ENCODE measurements at places on chromosomes 7 and 10.

GRCh38 chr7:21160401-21160800, 267.5 kb upstream of the SP4 start:
- DNase-seq, result no peak

DNA sequence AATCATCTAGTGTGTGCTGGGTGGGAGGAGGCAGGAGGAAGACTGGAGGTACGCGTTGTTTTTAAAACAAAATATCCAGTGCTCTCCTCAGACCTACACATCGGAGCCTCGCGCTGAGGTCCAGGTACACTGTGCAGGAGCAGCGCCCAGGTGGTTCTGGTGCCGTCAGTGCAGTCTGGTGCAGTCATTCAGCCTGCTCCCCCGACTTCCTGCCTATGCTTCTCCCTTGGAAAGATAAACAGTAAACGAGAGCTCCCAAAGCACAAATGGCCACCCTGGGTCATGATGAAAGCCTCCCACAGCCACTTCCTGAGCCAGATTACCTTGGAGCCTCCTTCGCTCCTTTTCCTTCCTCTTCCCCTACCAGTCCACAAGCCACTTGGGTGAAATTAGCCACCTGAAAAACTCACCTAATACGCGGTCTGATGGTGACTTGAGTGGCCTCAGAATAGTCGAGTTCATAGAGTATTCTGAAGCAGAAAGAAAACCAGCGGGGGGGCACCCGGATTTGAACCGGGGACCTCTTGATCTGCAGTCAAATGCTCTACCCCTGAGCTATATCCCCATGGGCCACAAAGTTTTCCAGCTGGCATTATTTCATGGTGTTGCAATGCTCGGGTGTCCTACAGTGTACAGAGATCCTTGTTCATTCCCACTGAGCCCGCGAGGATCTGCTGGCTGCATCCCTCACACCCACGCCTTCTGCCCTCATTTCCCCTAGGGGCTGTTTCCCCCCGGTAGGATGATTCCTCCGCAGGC, 82.5 kb downstream of the ZNF467 start:
- DNase-seq, result no peak

DNA sequence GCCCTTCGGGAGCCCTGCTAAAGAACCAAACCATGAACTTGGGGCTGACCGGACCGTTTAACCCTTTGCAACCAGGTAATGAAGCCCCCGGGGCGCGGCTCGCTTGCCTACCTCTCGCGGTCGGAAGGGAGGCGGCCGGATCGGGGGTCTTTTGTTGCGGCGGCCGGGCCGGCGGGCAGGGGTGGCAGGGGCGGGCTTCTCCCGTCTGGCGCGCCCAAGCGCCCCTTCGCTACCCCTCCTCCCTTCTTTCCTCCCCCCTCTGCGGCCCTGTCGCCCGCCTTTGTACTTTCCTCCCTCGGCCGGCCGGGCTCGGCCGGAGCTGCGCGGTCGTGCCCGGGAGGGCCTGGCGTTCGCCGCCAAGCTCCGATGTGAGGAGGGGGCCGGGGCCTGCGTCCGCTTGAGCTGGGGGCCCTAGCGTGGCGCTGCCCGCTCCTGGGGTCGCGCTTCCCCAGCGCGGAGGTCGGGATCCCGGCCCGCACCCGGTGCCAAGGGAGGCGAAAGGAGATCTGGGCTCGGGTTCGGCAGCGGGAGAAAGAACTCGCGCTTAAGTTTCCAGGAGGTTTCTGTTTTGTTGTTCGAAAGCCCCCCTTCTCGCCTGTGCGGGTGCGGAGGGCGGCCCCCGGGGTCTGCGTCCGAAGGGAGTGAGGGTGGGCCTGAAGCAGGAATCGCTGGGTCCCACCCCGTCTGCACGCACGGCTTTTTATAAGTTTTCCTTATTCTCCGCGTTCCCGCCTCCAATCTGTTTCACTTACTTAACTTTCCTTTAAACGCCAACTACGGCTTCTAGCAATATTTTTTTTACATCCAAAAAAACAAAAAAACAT, 436.8 kb upstream of the GALNT17 start:
- DNase-seq, result no peak

- no peak for DNase-seq
Measured at GRCh38 chr7:155685070-155685790, 40.8 kb downstream of the RBM33 start.

DNA sequence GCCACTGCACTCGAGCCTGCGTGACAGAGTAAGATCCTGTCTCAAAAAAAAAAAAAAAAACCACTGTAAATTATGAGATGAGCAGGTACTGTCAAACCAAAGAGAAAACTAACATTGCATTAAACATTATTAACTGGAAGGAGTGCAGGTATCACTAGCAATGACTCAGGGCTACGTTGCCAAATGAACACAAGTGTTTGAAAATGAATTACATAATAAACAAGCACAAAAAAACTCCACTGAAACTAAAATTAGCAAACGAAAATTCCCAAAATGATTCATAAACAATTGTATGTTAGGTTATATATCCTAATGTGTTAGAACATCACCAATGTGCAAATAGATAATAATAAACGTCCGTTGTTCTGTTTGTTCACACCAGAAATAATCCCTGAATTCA, 42.8 kb downstream of the NSUN6 start:
- no peak for DNase-seq

- no peak for DNase-seq
Measured at GRCh38 chr10:133161486-133162109, 1.6 kb downstream of the KNDC1 start.

GRCh38 chr10:118753331-118754228, 1.2 kb downstream of the CACUL1 start:
- DNase-seq, result no peak

DNA sequence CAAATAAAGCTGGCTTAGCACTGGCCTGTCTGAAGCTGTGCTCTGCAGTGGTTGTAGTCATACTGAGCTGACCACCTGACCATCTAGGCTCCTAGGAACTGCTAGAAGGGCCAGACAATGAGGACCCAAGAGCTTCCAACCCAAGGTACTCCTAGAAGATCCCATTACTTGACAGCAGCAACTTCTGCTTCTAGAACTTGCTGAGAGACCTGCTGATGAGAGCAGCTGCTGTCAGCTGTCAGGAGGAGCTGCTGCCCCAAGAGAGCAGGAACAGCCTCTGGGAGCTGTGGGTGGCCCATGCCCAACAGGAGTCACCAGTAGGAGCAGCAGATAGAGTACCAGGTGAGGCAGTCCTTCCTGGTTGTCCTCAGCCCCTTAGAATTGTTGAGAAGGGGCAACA, 70.2 kb downstream of the RBM20 start:
- no peak for DNase-seq

DNA sequence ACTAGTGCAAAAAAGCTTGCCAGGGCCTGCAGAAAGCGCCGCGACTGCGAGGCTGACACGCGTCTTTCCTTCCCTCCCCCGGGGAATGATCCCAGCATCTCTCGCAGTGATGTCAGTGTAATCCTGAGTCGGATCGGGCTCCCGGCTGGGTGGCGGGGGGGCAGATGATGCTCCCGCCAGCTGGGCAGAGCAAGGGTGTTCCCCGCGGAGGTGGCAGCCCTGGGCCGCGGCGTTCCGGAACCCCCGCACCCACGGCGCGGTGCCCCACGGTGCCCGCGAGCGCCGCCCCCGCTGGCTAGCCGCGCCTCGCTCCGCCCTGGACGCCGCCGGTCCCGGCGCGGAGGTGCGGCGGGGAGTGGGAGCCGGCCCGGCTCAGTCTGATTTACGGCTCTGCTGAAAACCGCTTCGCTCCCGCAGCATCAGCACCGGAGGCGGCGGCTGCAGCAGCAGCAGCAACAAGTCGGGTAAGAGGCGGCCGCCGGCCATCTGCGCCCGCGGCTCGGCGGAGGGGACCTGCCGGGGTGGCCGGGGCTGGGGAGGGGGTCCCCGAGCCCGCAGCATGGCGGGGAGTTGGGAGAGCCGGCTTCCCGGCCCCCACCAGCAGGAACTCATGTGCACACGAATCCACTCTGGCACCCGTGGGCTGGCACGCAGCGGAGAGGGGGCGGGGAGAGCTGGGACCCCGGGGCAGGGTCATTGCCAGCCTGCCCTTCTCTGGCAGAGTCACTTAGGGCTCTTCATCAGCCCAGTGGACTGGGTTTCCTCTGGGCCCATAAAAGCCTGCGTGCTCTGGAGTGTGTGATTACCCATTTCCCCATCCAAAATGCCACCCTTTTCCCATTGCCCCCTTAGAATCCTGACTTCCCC, at the start of gene ZNF365:
Gene ZNF365, plus strand, starts transcription at position 375 of the 867 bp plus-strand sequence. CDS start 1,825 bp downstream, outside the sequence.
- peak; percentile 39 for DNase-seq

- no peak for DNase-seq
Measured at GRCh38 chr7:41007811-41008210, 695.1 kb downstream of the INHBA start.

DNA sequence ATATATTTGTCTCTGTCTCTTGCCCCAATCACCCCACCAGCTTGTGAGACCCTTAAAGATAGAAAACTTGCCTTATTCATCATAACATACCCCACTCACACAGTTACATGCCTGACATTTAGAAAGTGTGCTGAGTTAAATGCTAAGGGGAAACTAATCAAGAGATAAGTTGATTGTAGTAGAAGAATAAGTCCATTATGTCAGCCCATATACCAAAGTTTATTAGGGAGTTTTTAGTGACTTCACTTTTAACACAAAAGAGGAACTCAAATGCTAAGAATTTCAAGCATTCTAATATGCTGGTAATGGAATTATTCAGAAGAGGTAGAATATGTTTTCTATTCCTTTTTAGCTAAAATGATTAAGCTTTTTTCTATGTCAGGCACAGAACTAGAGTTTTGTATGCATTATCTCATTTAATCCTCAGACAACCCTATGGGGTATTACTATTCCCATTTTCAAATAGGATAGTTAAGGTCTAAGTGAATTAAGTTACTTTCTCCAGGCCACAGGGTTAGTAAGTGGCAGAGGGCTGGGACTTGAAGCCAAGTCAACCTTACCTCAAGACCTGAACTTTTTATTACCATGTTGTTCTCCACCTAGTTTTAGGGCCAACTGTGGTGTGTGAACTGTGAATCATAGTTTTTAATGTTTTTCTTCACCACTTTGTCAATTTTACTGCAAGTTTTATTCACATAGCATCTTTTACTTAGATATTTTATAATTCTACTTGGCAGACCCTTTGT, 19.6 kb downstream of the ASAH2 start:
- DNase-seq, result peak; percentile 14

- DNase-seq, result no peak
Measured at GRCh38 chr10:110802090-110802489, 69.6 kb upstream of the PDCD4 start.

GRCh38 chr10:90935581-90936275, 14.8 kb upstream of the ANKRD1 start:
- no peak for DNase-seq

DNA sequence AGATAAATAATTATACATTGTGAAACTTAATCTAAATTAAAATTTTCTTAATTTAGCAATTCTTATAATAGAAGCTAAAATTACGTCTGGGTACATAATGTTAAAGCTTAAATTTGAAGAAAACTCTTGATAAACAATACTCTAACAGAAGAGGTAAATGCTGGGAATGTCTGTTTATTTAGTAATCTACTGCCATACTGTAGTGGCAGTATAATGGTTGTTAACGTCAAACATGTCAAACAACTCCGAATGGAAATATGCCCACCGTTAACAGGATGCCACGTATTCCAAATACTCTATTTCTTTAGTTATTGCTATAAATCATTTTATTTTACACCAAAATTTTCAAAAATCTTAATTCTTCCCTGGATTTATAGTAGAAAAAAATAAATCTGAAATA, 40.0 kb upstream of the PTPN12 start:
- DNase-seq, result no peak

GRCh38 chr7:138243430-138243829, 167.2 kb downstream of the AKR1D1 start:
- DNase-seq, result no peak

DNA sequence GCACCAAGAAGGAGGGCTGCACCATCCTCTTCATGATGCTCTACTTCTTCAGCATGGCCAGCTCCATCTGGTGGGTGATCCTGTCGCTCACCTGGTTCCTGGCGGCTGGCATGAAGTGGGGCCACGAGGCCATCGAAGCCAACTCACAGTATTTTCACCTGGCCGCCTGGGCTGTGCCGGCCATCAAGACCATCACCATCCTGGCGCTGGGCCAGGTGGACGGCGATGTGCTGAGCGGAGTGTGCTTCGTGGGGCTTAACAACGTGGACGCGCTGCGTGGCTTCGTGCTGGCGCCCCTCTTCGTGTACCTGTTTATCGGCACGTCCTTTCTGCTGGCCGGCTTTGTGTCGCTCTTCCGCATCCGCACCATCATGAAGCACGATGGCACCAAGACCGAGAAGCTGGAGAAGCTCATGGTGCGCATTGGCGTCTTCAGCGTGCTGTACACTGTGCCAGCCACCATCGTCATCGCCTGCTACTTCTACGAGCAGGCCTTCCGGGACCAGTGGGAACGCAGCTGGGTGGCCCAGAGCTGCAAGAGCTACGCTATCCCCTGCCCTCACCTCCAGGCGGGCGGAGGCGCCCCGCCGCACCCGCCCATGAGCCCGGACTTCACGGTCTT, 1.9 kb downstream of the FZD1 start:
- DNase-seq, result no peak

GRCh38 chr10:123633106-123633505, 33.0 kb upstream of the GPR26 start:
- DNase-seq, result no peak

GRCh38 chr10:11898033-11898371, 74.8 kb downstream of the PROSER2 start:
- DNase-seq, result no peak

DNA sequence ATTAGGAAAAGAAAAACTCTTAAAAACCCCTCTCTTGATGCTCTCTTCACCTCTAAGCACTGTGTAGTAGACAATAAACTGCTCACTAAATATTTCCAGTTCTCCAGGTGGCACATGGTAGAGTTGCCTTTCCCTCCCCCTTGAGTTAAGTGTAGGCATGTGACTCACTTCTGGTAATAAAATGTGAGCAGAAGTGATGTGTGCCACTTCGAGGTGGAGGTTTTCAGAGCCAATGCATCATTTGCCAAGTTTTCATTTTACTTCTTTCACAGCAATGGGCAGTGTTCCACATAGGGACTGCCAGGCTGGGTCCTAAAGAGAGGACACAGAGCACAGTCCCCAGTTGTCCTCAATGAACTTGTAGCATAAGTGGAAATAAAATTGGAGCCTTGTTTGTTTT, 131.6 kb upstream of the NPY start:
- no peak for DNase-seq

- no peak for DNase-seq
Measured at GRCh38 chr7:98613601-98614425, 3.3 kb upstream of the NPTX2 start.

DNA sequence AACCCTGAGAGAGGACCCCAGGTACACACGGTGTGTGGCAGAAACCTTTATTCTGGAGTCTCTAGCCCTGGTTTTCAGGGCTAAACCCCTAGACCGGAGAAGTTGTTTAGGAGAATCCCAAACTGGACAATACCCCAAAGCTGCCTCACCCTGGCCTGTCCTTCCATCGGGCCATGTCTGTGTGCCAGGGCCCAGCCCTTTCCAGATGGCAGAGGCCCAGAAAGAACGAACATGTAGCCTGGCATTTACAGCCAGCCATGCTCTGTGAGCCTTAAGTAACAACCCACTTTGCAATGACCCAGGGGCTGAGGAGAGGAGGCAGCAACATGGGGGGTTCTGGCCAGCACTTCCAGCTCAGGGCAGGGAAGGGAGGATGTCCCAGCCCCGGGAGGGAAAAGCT, 142.1 kb downstream of the NEURL1 start:
- DNase-seq, result no peak

GRCh38 chr7:150964593-150965111, 13.5 kb downstream of the KCNH2 start:
- DNase-seq, result peak; percentile 51
